ENCODE measurements at places on chromosomes 2 and 18.

DNA sequence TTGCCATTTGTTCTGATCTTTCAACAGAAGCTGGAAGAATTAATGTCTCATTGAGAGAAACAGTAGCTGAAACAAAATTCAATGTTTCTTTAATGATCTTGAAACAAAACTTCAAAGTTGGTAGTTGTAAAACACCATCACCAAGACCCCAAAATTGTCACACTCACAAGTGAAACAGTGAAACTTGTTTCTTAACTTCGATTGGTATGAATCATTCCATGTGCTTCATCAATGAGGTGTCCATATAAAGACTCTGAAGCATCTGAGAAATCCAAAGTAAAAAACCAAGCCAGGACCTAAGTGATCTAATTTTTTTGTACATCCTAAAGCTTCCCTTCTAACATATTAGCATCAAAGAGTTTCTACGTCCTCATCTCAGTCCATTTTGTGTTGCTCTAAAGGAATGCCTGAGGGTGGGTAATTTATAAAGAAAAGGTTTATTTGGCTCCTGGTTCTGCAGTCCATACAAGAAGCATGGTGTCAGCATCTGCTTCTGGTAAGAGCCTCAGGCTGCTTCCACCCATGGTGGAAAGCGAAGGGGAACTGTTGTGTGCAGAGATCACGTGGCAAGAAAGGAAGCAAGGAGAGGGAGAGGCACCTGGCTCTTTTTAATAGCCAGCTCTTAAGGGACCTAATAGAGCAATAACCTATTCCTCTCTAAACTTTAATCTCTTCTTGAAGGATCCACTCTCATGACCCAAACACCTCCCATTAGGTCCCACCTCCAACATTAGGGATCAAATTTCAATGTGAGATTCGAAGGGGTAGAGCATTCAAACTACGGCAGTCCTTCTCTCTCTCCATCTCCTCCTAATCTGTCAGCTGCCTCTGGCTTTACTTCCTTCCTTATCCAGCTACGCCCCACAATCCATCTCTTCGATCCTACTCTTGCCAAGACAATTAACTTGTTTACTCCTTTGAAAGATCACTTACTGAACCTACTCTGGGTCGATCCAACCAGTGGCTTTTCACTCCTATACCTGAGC is 20.7 kb upstream of the TLK1 start:
- no peak overlapping the region for H3K27ac ChIP-seq
- no peak overlapping the region for H3K4me3 ChIP-seq
- H3K4me1 ChIP-seq: peaks cover 10% of the 10 kb centered on the region
- H3K36me3 ChIP-seq: no peaks in the 10 kb centered on the region
- DNase-seq: no peak
- H3K27me3 ChIP-seq: peaks cover 5% of the 10 kb centered on the region

GRCh38 chr2:28680657-28681056 is 71.0 kb upstream of the PPP1CB start:
- peak overlapping the region; percentile 95 for H3K27ac ChIP-seq
- no peak overlapping the region for H3K4me3 ChIP-seq
- H3K27me3 ChIP-seq: no peaks in the 10 kb centered on the region
- DNase-seq: no peak
- H3K36me3 ChIP-seq: peaks cover 3% of the 10 kb centered on the region

DNA sequence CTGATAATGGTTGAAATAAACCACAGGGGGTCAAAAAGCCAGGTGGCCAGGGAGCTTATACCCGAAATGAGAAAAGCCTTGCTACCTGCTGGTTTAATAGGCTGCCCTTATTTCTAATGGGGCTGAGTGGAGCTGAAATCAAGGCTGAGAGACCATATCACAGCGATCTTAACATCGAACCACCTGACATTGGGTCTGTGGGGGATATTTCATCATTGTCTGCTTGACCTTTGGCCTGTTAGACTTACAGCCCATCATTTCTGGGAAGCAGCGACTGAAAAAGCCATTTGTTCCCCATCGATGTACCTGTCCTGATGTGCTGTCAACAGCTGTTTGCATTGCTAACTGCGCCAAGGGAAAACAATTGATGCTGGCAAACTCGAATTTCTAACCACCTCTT is 199.7 kb upstream of the SLC14A2 start:
- no peaks in the 10 kb centered on the region for H3K4me1 ChIP-seq
- no peak overlapping the region for H3K27ac ChIP-seq
- DNase-seq: no peak
- no peaks in the 10 kb centered on the region for H3K36me3 ChIP-seq
- H3K4me3 ChIP-seq: no peak overlapping the region

- DNase-seq: no peak
- no peak overlapping the region for H3K27ac ChIP-seq
- peaks cover 3% of the 10 kb centered on the region for H3K36me3 ChIP-seq
- peaks cover 9% of the 10 kb centered on the region for H3K4me1 ChIP-seq
Measured at GRCh38 chr2:74739733-74740241, 85.7 kb downstream of the SEMA4F start.

DNA sequence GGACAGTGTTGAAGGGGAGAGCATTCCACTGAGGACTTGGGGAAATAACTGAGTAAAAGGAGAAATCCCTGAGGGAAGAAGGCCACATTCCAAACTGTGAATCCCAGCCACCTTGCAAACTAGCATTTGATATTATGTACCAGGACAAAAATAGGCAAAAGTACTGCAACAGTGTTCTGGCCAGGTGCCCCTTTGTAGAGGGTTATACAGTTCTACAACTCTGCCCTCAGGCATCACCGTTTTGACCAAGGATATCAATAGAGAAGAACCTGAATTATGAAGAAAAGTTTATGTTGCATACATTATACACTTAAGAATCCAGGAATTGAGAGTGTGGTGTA is 20.6 kb upstream of the CAVIN2 start:
- no peak overlapping the region for H3K27ac ChIP-seq
- DNase-seq: no peak
- H3K27me3 ChIP-seq: peaks cover 4% of the 10 kb centered on the region
- no peaks in the 10 kb centered on the region for H3K4me1 ChIP-seq
- no peaks in the 10 kb centered on the region for H3K36me3 ChIP-seq
- no peak overlapping the region for H3K4me3 ChIP-seq

DNA sequence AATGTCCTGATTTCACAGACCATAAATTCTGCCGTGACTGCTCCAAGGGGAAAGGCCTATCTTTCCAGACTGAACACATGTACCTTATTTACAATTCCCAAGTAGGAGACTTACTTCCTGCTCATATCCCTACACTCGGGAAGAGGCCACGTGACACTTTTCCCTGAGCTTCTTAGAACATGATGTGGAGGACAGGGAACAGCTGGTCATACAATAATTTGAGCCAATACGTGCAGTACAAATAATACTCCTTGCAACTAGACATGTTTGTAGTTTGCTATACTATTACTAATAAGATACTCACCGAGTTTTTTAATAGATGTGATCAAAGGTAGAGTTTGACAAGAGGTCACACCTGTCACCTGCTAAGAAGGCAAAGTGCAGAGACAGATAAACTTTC is 256.4 kb downstream of the SP3 start:
- no peaks in the 10 kb centered on the region for H3K27me3 ChIP-seq
- H3K27ac ChIP-seq: no peak overlapping the region
- H3K36me3 ChIP-seq: no peaks in the 10 kb centered on the region

DNA sequence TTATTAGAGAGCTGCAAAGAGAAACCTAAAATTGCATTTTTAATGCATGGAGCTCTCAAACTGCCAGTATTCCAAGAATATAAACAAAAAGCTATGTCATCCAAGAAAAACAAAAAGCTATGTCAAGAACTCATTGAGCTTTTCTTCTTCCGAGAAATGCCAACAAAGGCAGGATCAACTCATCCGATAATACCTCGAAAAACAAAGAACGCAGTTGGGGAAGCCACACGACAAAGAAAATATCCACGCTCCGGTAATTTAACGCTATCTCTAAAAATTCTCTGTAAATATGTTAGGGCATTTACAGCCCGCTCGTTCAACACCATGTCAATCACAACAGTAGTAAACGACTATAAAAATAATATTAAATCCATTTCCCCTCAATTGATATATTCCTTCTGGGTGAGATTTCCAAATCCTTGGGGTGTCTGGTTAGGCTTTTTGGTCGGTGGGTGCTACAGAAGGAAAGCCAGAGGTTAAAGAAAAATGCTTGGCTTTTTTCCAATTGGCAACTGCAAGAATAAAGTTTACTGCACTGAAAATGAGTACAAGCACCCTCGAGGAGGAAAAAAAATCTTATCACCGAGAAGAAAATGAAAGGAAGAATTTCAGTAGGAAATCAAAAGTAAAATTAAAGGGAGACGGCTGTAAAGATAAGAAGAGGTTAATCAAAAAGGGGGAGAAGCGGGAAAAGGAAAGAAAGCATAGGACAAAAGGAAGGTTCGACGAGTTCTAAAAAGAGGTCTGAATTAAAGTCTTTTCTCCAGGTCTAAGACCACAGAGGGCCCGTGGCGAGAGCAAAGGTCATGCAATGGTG is 856 bp downstream of the TIA1 start:
- DNase-seq: no peak
- H3K36me3 ChIP-seq: peaks cover 26% of the 10 kb centered on the region
- H3K27ac ChIP-seq: peak overlapping the region; percentile 98
- H3K4me1 ChIP-seq: peaks cover 27% of the 10 kb centered on the region

DNA sequence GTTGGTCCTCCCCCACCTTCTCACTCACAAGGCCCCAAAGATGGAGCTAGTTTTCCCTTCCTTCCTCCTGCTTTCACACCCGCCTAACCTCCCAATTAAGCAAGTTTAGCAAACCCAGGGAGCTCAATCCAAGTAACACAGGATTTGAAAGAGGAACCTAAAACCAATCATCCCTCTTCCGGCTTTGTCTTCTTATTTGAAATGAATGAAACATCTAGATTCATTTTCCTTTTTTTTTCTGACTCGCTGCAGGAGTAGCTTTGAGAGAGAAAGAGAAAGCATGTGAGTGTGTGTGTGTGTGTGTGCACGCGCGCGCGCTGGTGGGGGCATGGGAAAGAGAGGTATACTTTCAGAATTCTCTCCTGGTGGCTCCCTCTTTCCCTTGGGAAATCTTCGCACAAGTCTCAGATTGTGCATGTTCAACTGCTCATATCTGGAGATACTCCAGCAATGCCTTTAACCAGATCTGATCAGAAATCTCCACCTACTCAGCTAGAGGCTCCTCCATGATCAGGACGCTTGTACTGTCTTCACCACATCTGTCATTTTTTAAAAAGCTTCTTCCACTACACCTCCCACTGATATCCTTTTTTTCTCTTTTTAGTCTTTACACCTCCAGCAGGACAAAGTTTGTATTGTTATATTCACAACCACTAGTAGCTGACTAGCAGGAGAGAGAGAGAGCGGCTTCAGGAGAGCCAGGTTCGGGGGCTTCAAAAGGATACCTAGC is 1.7 kb downstream of the SLC8A1 start:
- peaks cover 3% of the 10 kb centered on the region for H3K36me3 ChIP-seq
- H3K4me3 ChIP-seq: peak overlapping the region; percentile 88
- peaks cover 48% of the 10 kb centered on the region for H3K27me3 ChIP-seq
- DNase-seq: no peak
- peaks cover 25% of the 10 kb centered on the region for H3K4me1 ChIP-seq

GRCh38 chr2:164852086-164852485 is 10.5 kb upstream of the COBLL1 start:
- no peaks in the 10 kb centered on the region for H3K4me1 ChIP-seq
- peaks cover 14% of the 10 kb centered on the region for H3K27me3 ChIP-seq
- H3K36me3 ChIP-seq: no peaks in the 10 kb centered on the region
- H3K4me3 ChIP-seq: no peak overlapping the region

GRCh38 chr2:140770645-140771044 is 1360.2 kb downstream of the LRP1B start:
- DNase-seq: no peak
- no peaks in the 10 kb centered on the region for H3K27me3 ChIP-seq
- no peak overlapping the region for H3K27ac ChIP-seq
- no peaks in the 10 kb centered on the region for H3K4me1 ChIP-seq

- H3K27me3 ChIP-seq: no peaks in the 10 kb centered on the region
- DNase-seq: no peak
- H3K4me1 ChIP-seq: no peaks in the 10 kb centered on the region
- H3K36me3 ChIP-seq: peaks cover 25% of the 10 kb centered on the region
- no peak overlapping the region for H3K4me3 ChIP-seq
- no peak overlapping the region for H3K27ac ChIP-seq
Measured at GRCh38 chr18:47809420-47809819, 121.0 kb downstream of the SMAD2 start.

DNA sequence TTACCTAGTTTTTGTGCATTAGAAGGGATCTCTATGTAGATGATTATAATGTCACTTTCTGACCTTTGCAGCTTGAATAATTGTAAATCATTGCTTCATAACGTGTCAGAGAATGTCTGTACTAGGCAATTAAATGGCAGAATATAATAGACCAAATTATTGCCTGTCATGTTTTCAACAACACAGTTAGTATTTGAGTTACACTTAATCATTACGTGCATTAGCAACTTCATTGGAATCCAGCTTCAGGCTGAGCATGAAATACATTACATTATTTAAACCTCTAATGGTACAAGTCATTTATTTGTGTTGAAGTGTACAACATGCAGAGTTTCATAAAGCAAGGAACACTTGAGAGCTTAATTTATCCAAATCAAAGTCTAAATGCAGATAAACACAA is 48.0 kb downstream of the ZNF407 start:
- no peak overlapping the region for H3K27ac ChIP-seq
- no peaks in the 10 kb centered on the region for H3K36me3 ChIP-seq
- H3K4me3 ChIP-seq: no peak overlapping the region
- no peak for DNase-seq
- no peaks in the 10 kb centered on the region for H3K27me3 ChIP-seq
- peaks cover 5% of the 10 kb centered on the region for H3K4me1 ChIP-seq

- no peak overlapping the region for H3K27ac ChIP-seq
- peaks cover 7% of the 10 kb centered on the region for H3K27me3 ChIP-seq
- DNase-seq: no peak
- no peaks in the 10 kb centered on the region for H3K4me1 ChIP-seq
- H3K4me3 ChIP-seq: no peak overlapping the region
Measured at GRCh38 chr2:236663287-236664101, 93.9 kb downstream of the ACKR3 start.

DNA sequence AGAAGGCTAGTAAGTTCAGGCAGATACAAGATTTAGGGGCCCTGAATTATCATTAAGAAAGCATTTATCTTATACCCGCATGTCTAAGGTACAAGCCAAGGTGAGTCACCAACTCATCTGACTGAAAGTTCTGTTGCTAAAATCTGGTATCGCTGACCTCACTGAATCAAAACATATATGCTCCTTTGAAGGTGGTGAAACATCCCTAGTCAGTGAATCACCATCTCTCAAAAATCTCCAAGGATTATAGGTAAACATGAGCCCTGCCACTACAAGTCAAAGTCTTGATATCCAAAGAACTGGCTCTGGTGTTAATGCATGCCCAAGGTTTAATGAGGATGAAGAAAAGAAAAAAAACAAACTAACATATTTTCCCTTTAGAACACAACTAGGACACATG is 43.5 kb downstream of the IRS1 start:
- no peak overlapping the region for H3K27ac ChIP-seq
- H3K4me3 ChIP-seq: no peak overlapping the region
- H3K36me3 ChIP-seq: no peaks in the 10 kb centered on the region
- H3K27me3 ChIP-seq: peaks cover 7% of the 10 kb centered on the region

DNA sequence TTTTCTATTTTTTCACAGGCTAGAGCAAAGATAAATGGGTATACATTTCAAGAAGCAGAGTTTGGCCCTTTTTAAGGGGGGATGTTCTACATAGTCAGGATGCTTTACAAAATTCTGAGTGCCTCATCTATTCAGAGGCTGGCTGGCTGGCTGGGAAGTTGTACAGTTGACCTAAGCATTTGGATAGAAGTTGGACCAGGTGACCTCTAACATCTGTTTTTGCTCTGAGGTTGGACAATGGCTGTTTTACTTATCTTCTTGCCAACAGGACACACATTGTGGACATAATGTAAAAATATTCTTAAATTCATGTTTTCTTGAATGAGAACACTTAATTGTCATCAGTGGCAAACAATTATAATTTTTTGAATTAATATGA is 205.4 kb downstream of the PTPRM start:
- peaks cover 2% of the 10 kb centered on the region for H3K27me3 ChIP-seq
- H3K27ac ChIP-seq: no peak overlapping the region
- H3K36me3 ChIP-seq: no peaks in the 10 kb centered on the region

Measured in activated T-helper 2 cell treated with anti-CD3 and anti-CD28 coated beads, Interferon-gamma antibody, Interleukin-2, Interleukin-4, amounts not matched to agents 10 μg/mL and 5 μg/mL and 100 μg/mL, durations not matched to agents 14 hours and 24 hours and 36 hours (primary cell).